ENCODE measurements at places on chromosomes 6 and 20.
A peak's percentile ranks its signal among the peaks of the same experiment; 100 is the strongest.

DNA sequence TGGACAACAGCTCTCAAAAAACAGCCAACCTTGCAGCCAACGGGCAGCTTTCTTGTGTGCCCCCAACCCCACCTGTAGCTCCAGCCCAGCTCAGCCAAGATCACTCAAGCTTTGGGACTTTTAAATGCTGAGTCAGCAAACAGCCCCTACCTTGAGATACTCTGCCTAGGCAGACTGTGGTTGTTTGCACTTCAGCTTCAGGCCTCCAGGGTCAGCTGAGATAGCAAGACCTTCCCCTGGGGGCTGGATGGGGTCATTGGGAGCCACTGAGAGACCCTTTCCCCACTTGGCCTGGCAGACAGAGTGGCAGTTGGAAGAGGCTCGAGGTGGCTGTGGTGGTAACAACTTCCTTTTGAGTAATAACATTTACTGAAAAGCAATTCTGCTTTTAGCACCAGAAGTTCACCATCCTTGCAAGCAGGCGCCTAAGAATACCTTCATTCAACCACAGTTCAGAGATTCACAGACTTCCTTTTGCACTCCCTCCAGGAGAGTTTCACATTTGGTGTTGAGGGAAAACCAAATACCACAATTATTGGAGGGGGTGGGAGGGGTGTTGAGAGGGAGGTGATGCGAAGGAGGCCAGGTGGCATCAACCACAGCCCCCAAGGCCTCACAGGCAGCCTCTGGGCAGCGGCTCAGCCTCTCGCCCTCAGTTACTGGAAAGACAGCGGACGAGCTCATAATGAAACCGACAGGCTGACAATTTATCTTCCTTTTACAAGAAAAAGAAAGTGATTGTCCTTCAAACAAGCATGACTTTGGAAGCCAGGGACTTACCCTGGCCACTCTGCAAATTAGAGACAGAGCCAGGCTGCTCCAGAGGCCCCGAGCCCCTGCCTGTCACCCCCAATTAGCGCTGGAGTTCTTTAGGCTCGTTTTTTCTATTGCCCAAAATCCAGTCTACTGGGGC lies 148.1 kb downstream of the CEBPB start:
- DNase-seq = peak; percentile 89

- no peak for DNase-seq
These were observed 5.9 kb downstream of the IP6K3 start for GRCh38 chr6:33740794-33741193.

DNA sequence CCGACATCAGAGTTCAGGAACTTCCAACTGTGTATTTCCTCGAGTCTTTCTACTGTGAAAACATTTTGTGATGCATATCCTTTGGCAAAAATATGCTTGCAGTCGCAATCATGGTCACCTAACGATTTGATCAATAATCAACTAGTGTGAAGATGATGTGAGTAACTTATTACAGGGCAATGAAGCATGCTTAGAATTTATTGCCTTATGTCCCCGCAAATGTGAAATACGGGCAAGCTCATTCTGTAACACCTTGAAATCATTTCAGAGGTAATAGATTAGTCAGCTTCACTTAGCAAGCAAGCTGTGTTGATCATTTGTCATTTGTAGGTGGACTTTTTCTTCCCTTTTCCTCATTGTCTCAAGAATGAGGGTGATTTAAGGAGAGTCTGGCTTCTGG lies 67.9 kb upstream of the DOK5 start:
- no peak for DNase-seq

- no peak for DNase-seq
These were observed 22.2 kb downstream of the TOX2 start for GRCh38 chr20:43936805-43937204.

DNA sequence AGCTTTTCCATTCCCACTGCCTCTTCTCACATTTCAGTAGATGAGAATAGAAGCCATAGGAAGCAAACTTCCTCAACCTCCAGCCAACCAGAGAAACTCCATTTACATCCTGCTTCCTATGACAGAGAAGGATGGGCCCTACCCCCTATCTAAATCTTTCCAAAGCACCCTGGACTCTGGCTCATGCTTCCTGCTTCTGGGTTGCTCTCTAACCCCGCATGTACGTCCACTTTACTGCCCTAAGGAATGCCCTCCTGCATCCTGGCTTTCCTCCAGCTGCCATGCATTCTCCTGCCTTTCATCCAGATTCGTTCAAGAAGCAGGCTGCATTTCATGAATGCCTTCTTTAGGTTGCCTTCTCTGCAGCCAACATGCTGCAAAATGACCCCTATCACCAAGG lies 91.9 kb downstream of the FAM217A start:
- DNase-seq = no peak

GRCh38 chr6:127841811-127842210 lies 59.0 kb downstream of the THEMIS start:
- no peak for DNase-seq

GRCh38 chr20:42494290-42494689 lies 695.4 kb downstream of the PTPRT start:
- DNase-seq = no peak

GRCh38 chr6:22071270-22072041 lies 225.4 kb downstream of the PRL start:
- DNase-seq = no peak

GRCh38 chr6:161439093-161439492 lies 165.2 kb upstream of the AGPAT4 start:
- DNase-seq = peak; percentile 66

DNA sequence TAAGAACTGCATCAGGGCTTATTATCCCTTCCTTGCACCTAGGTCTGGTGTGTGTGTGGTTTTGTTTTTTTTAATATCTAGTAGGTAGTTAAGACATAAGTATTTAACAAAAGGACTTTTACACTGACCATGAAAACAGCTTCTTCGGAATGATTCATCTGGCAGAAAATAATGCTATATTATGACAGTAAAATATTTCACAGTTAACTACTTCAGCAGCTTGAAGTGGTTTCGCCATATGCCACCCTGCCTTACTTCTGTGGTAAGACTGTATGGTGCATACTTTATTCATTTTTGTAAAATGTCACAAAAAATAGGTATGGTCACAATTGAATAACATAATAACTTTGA lies 858 bp upstream of the PTPRK start:
- DNase-seq = no peak

DNA sequence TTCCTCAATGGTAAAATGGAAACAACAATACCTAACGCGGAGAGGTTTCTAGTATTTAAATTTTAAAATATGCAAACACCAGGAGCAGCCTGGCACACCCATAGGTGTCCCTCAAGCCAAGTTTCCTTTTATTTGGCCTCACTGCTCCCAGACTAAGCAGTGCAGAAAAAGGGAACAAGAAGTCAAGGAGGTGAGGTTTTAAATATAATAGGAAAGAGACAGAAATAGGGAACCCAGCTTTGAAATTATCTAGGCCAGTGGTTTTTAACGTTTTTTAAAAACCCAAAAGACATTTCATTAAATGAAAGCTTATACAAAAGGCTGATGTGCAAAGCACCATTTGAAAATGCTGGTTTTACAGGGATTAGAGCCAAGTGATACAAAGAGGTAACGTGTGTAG lies 109.6 kb downstream of the SLC22A3 start:
- DNase-seq = no peak

GRCh38 chr6:138030872-138031271 lies 76.3 kb downstream of the PERP start:
- DNase-seq = no peak

GRCh38 chr6:61833176-61833755 lies 452.8 kb downstream of the KHDRBS2 start:
- DNase-seq = no peak

DNA sequence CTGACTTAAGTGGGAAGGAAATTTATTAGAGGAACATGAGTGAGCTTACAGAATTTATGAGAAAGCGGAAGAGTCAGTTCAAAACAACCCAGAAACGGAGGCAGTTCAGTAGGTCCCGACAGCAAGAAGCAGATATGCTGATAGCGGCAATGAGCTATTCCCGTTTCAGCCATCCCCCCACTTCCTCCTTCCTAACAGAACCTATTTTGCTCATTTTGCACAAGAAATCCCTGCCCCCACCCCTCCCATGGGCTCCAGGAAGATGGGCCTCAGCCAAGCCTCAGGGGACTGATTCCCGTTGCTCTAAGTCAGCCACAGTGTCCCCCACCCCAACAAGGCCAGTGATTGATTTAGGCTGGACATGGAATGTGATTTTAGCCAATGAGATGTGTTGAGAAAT lies 157.5 kb downstream of the CEBPB start:
- no peak for DNase-seq

- peak; percentile 55 for DNase-seq
These were observed 3.5 kb downstream of the GNMT start for GRCh38 chr6:42963855-42964605.

DNA sequence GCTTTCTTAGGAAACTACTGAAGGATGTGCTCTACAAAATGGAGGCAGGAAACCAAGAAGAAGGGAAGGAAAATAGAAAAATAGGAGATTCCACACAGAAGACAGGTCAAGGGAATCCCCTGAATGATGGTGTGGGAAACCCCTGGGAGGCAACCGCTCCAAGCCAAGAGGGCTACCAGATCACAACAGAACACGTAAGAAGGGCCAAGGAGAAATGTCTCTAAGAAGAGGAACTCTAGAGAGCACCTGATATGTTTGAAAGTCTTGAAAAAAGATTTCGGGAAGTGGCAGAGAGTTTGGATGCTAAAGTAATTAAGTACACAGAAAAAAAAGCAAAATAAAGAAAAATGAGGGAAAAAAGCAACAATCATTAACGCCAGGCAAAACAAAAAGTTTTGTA lies 7.1 kb downstream of the KIF13A start:
- no peak for DNase-seq

All from RPMI8226 (cell line).